AG10803 (cell line): ENCODE measurements at places on chromosomes 4 and X.

DNA sequence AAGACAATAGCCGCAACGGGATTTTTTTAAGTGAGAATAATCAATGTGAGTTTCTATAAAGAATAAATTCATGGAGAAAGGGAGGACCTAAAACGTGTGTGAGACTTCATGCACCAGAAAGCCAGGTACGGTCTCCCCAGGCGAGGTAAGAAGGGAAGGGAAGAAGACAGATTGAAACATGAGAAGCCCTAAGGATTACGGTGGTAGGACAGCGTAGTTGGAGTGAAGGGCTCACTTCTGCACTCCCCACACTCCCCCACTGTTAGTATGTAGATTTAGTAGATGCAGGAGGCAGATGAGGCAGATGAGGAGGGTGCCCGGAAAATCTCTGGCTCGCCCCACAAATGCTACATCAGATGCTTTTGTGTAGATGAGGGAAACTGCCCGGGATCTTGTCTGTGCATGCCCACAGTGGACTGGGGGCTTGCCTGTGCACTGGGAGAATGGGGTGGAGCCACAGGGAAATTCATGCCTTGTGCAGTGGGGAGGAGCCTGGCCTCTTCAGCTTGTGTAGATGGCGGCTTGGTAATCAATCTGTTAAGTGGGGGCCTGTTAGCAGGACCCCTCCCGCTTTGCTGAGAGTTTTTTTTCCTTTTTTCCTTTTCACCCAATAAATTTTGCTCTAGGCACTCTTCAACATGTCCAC, 1544.5 kb upstream of the TENM3 start:
- no peak for DNase-seq

DNA sequence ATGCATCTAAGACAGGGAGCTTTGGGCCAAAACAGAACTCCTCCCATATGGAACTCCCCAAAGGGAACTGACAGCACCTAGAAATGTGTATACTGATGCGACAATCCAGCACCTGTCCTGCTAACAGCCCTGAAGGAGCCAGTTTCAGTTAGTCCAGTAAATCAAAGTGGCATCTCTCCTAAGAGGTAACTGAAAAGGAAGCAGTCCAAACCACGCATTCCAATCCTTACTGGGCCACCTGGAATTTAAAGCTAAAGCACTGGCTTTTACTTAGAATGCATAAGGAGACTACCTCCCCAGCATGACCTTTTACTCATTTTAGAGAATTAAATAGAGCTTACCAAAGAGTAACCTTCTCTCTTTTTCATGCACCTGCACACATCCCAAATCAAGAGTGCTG, 586.8 kb upstream of the PITX2 start:
- no peak for DNase-seq

GRCh38 chr4:37928426-37929416, 31.5 kb upstream of the PTTG2 start:
- peak; percentile 14 for DNase-seq

DNA sequence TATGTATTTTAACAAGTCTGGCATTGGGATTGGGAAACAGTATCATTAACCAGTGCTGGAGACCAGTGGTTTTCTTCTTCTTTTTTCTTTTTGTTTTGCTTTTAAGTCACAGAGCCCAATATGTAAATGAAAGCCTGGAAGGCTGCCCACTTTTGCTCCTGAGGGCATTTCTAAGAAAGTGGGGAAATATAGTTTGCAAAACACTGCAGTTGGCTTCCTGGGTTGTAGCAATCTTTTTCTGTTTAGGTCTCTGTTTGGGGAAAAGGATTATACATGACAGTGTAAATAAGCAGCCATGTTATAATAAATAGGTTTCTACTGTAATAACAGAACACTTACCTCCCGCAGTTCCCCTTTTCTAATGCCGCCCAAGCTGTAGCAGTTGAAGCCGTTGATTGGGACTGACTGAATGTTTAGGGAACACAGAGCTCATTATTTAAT, 105.5 kb downstream of the TMEM164 start:
- peak; percentile 15 for DNase-seq

GRCh38 chr4:16764622-16765021, 133.8 kb downstream of the LDB2 start:
- DNase-seq: no peak

DNA sequence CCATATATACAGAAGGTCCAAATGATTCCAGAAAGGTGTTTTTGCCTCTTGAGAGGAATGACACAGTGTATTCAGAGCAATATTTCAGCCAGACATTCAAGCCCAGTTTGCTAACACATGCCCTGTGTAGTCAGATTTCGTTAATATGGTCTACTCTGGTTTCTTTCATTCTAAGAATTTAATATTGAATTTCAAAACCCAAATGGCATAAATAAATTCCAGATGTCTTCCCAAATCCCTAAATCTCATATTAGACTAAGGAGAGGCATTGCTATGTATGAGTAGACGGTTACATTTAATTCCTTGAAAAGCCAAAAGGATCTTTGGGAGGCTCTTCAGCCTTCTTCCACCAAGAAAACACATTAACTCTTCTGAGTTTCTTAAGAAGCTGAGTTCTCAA, 66.3 kb upstream of the C1QTNF7 start:
- peak; percentile 29 for DNase-seq
